Activated CD4-positive, alpha-beta T cell treated with anti-CD3 and anti-CD28 coated beads, Interleukin-2, amount 50 U/mL, for 48 hours (primary cell): ENCODE measurements at places on chromosomes 5 and 9.

DNA sequence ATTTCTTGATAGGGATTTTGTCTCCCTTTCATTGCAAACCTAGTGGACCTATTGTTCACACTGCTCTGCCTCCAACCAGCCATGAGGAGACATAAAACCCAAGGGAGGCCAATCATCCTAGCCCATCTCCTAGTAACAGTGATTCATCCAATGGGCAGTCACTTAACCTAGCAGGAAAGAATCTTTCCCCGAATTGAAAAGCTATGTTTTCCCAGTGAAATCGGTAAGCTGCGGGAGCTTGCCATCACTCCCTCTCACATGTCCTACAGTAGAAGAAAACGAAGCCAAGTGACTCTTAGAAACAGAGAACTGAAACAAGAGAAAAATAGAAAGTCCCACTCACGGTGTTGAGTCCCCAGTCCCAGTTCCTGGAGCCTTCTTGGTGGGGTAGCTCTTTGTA is 123.3 kb downstream of the SUSD1 start:
- no peak for DNase-seq

DNA sequence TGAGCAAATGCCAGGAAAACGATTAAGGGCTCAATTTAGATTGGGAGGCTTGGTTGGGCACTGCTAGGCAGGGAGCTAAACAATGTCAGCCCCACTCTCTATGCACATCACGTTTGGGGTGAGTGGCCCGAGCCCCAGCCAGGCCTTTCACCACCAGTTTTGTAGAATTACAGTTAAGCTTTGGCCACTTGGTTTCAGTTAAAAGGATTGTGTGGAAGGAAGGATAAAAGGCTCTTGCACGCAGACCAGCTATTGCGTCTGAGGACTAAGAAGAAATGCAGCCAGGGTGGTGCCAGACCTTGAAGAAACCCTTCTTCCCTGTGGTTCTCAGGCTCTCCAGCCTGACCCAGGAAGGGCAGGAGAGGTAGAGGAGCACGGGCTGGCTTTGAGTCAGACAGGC is 125.3 kb upstream of the SLC44A1 start:
- no peak for DNase-seq

GRCh38 chr9:135343837-135344522 is 135.6 kb upstream of the PPP1R26 start:
- peak; percentile 66 for DNase-seq

- DNase-seq = peak; percentile 66
Measured at GRCh38 chr9:133403766-133404453, 13.9 kb downstream of the REXO4 start.

DNA sequence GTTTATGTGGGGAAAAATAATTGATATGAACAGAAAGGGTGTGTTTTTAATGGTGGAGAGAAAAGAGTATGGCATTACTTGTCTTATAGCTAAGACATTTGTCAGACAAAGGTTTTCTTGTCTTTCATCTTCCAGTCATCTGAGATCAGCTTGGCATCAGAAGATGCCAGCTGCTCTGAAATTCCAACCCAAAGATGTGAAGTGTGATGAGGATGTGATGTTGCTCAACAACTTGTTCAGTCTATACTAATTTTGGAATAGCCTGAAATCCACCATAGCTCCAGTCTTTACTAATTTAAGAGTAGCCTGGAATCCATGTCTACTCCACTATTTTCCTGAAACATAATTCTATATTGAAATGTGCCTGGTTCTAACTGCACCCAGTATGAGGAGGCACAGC is 182.3 kb downstream of the CFAP90 start:
- DNase-seq = no peak

GRCh38 chr5:6788439-6788838 is 75.2 kb downstream of the TENT4A start:
- DNase-seq = no peak

DNA sequence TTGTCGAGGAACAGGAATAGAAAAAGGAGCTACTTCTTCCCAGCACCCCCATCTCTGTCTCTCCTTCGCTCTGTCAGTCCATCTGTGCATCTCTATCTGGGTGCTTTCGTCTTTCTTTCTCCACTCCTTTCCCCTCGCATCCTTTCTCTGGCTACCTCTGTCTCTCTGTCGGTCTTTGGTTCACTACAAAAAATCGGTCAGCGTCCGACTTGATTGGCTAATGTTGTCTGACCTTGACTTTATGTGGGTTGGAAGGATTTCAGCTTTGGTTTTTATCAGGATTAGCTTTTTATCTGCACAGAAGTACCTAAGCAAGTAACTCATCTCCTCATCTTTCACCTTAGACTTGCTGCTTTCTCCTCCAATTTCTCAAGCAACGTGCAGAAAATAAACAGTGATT is 575.2 kb upstream of the ZNF462 start:
- no peak for DNase-seq

DNA sequence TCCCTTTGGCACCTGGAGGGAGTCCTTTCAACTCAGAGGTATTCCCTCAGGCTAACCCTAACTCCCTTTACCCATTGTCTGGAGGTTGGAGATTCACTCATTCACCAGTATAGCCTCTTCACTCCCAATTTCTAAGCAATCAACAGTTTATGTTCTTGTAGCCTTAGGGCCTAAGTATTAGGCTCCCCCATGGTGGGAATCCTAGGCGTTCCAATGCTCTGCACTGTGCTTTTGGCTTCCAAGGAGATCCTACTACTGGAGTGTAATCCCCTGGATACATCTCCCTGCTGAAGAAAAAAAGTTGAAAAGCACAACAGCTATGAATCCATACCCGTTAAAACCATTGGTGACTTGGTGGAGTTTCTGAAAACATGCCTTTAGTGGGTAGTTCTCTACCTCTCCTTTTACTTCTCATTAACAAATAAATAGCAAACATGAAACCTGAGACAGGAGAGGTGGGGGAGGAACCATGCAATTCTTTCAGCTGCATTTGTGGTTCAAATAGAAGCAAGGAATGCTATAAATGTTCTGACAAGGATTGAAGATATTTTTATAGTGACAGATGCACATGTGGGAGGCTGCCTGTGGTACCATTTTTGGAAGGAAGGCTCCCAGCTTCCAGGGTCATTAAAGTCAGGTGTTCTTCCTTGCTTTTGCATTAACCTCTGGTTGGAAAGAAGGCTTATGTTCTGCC is 397.1 kb downstream of the DMAC1 start:
- DNase-seq = no peak

DNA sequence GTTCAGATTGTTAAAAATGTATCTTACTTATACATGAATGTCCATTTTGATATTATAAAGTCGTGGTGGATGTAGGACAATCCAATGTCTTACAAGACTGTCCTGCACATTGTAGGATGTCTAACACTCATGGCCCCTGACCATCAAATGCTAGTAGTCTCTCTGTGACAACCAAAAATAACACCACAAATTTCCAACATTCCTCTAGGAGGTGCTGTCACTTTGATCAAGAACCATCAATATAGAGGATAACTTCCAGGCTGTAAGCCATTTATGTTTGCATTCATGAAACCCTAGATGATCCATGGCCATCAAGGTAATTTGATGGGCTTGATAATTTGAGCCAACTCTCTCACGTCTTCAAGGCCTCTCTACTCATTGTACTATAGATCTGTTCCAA is 20.5 kb upstream of the ZFR start:
- no peak for DNase-seq

DNA sequence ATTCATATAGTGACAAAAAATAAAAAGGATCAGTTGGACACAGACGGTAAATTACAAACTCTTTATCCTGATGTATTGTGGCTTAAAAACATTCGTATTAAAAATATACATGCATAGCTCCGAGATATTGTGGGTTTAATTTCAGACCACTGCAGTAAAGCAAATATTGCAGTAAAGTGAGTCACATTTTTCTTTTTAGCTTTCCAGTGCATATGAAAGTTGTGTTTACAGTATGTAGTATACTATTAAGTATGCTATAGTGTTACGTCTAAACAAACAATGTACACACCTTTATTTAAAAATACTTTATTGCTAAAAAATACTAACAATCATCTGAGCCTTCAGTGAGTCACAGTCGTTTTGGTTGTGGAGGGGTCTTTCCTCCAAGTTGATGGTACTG is 551.8 kb downstream of the CETN3 start:
- no peak for DNase-seq

GRCh38 chr5:177319913-177320588 is 8.4 kb upstream of the MXD3 start:
- no peak for DNase-seq

GRCh38 chr5:56763182-56763581 is 52.2 kb upstream of the MAP3K1 start:
- no peak for DNase-seq

DNA sequence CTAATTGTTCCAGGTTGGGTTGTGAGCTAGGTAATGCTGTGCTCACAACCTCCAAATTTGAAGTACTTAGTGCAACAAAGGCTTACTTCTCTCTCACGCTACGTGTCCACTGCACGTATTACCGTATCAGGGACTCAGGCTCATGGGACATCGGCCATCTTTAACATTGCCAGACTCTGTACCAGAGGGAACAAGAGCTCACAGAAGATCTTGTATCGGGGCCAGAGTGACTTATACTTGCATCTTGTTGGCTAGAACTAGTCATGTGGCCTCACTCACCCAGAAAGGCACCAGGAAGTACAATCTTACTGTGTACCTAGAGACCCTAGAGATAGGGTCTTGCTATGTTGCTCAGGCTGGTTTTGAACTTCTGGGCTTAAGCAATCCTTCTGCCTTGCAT is 81.1 kb upstream of the KLF9 start:
- DNase-seq = no peak

GRCh38 chr9:79774356-79774755 is 202.6 kb downstream of the TLE4 start:
- DNase-seq = no peak

DNA sequence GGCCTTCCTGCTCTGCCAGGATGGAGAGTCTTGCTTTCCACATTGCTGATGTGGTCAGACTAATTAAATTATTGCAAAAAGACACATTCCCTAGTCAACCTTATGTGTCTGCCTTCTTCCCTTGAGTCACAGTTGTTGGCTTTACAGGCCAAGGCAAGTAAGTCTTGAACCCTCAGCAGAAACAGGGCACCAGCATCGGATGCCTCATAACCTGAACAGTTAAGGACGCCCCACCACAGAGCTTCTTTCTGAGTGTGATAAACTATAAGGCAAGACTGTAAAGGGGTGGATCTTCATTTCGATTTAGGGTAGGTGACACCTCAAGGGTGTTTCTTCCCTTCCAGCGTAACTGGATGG is 670 bp upstream of the KIF2A start:
- DNase-seq = no peak

GRCh38 chr5:533955-534742 is 9.9 kb upstream of the SLC9A3 start:
- DNase-seq = no peak

DNA sequence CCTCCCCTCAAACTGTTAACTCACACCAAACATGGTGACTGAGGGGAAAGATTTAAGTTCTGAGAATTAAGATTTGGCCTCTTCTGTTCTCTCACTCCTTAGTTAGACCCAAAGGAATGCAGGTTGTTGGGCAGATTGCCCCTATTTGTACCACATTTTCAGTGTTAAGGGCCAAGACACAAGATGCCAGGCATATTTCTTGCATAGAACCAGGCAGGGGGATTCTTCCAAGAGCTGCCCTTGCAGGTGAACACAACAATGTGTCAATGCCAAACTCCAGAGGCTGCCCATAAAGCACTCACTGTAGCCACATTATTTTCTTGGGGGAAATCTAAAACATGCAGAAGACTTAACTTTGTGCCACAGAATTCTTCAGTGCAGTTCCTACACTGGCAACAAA is 14.7 kb downstream of the MPDZ start:
- no peak for DNase-seq

DNA sequence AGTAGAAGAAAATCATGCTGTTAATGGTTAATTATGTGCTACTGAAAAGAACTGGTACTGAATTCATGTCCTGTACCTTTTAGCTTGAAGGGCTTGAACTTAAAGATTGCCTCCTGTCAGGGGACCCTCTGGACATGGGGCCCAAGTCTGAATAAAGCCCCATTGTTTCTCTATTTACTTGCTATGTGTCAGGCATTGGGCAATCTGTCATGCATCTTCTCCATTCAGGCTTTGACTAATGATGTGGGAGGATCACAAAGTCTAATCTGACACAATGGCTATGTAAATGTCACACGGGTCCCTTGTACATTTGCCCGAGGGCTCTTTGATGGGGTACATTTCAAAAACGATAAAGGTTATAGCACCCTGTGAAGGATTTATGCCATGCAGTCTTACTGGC is 64.0 kb upstream of the TUSC1 start:
- no peak for DNase-seq

DNA sequence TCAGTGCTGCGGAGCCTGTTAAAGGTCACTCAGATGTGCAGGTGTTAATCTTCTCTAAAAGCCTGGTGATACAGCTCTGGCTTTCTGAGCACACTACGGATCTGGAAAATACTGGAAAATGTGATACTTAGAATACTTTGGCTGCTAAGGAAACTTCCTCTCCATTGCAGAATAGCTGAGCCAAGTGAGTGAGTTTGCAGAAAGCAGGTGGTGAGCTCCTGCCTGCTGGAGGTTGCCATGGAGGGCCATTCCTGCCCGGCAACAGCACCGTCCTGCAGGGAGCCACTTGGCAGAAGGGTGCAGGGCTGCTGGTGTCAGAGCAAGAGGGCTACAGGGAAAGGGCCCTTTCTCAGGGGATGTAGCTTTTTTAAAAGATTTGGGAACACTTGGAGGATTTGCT is 40.7 kb downstream of the SECISBP2 start:
- no peak for DNase-seq

DNA sequence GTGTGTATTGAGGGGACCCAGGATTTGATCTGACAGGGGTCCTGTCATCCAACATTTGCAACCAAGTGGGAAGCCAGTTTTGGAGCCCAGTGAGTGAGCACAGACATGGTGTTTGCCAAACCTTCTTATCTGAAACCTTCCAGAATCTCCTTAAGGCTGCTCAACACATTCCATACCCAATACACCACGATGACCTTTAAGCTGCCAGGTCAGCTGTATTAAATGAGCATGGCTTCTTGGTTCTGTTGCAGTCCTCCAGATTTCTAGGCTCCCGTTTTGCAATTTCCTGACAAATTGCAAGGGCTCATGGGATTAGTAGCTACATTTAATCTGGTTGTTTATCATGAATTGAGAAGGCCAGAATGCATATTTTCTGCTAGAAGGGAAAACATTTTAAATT is 124.2 kb upstream of the ATP10B start:
- DNase-seq = no peak

DNA sequence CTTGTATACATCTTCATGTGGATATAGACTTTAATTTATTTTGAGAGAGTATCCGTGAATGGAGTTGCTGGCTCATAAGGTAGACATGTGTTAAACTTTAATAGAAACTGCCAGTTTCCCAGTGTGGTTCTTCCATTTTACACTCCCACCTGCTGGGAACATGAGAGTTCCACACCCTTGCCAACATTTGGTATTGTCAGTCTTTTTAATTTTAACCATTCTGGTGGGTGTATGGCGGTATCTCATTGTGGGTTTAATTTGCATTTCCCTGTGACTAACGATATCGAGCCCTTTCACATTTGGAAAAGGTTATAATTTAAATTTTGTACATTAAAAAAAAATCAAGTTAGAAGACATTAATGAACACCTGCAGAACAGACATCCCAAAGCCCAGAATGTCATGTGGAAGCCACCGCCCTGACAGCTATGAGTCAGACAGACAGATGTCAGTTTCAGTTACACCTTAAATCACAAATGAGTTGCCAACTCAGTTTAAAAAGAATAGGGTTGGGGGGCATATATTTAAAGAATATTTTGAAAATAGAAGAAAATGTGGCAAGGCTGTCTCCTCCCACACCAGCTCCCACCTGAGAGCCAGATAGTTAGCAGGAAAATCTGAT is 36.9 kb downstream of the ANKRD33B start:
- DNase-seq = no peak
